ENCODE measurements at places on chromosomes 5 and 9.

- no peak for DNase-seq
Observed at GRCh38 chr9:19666575-19666974, 122.3 kb downstream of the SLC24A2 start.

DNA sequence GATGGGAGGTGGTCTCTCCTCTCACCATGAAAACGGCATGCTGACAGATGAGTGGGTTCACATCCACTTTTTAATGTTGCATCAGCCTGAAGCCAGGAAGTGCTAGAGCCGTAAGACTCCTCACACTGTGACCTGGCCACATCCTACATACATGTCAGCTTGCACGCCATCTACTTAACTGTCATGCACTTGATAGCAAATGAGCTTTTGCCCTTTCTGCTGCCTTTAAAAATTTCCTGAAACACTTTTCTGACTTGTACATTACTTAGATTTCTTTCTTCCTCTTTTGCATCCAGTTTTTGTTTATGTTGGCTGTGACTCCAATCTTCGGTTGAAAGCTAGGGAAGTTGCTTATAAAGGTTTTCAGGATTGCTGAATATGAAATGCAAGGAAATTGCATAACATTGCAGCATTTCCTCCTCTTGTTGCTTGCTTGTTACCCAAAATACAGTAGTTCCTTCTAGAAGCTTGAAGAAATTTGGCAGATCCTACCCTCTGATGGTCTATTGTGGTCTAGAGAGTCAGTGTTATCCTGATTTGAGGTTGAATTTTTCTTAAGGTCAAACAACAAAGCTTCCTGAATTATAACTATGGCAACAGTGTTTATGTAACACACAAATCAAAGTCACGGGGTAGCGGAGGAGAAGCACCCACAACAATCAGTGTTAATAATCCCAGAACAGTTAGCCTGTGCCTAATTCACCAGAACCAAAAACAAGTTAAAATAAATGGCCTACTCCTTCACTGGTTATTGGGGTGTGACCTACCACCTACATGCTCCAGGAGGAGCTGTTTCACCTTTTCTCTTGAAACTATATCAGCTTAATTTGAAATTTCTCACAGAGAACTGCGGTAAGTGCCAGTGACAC lies 232.5 kb downstream of the ARHGAP26 start:
- DNase-seq = peak; percentile 7

- no peak for DNase-seq
Observed at GRCh38 chr5:172795318-172795977, 24.5 kb upstream of the DUSP1 start.

DNA sequence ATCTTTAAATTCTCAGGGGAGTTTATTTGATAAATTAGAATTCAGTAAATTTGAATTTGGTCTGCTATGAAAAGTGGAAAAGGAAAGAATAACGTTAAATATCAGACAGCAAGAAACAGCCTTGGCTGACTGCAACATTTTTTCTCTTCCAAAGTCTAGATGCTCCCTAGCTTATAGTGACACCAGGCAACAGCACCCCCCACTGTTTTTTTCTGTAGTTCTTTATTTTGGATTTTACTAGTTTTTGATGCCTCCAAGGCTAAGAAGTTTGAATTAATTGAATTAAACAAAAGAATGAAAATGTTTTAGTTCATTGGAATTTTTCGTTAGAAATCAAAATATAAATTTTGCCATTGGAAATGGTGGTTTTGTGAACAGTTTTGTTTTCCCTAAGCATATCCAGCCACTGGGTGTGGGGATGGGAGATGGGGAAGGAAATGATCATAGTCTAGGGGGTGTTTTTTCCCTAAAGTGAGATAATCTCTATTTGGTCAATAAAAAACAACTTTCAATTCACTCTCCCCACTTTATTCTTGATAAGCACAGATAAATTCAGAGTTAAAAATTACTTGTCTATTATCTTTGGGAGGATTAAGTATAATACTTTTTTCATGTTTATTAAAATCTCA lies 199.3 kb upstream of the CD180 start:
- no peak for DNase-seq

GRCh38 chr5:151233616-151234085 lies 9.8 kb upstream of the CCDC69 start:
- no peak for DNase-seq

- DNase-seq = no peak
Observed at GRCh38 chr5:168885324-168886120, 306.4 kb upstream of the PANK3 start.

- no peak for DNase-seq
Observed at GRCh38 chr5:6066016-6066415, 312.3 kb downstream of the MED10 start.

DNA sequence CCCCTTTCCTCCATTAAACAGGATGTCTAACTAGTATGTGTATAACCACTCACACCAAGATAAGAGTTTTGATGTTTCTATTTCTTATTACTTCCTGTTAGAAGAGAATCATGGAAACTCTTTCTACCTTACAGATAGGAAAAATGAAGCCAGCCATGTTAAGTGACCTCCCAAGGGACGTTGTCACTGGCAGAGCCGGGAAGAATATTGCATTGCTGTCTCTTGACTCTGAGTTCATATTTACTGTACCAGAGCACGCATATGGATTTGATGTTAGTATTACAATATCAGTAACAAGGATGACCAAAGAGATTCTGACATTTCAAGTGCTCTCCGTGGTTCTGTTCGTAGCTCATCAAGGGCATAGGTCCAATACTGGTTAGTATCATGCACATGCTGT lies 12.5 kb upstream of the C5orf63 start:
- DNase-seq = no peak

DNA sequence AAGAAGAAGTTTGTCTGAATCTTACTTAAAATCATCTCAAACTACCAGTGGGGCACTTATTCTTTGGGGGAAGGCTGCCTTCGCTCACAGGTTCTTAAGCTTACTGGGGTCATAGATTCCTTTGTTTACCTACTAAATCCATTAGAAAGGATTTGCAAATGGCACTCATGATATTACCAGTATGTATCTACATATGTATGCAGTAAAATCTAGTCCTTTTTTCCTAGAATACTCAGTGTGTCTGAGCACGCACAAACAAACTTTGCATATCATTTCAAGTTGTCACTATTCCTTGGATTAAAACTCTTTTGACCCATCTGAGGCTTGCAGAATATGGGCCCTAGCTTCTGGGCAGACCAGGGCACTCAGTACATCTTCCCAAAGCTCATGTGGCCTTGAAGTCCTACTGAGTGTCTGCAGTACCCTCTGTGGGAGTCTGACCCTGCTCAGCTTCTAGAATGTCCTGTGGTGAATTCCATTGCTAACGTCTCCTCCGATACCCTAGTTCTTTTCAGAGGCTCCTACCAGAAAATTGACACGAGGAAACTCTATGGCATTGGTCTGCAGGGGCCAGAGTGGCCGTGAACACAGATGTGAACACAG lies 297.9 kb downstream of the SLIT3 start:
- DNase-seq = no peak

DNA sequence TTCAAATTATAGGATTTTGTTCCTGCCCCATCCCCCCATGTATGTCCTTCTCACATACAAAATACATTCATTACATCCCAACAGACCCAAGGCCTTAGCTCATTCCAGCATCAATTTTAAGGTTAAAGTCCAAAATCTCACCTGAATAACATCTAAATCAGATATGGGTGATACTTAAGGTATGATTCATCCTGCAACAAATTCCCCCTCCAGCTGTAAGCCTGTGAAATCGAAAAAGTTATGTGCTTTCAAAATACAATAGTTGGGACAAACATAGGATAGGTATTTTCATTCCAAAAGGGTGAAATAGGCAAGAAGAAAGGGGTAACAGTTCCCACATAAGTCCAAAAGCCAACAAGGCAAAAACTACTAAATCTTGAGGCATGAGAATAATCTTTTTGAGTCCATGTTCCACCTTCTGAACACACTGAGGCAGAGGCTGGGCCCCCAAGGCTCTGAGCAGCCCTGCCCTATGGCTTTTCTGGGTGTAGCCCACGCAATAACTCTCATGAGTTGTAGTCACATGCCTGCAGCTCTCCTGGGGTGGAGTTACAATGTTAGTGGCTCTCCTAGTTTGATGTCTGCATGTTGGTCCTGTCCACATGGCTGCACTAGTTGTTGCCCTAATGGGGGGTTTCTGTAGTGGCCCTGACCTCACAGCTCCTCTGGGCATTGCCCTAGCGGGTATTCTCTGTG lies 243.9 kb upstream of the SMARCA2 start:
- no peak for DNase-seq

GRCh38 chr9:124394596-124394995 lies 20.6 kb downstream of the PSMB7 start:
- DNase-seq = no peak

GRCh38 chr9:95953986-95954385 lies 78.5 kb downstream of the ERCC6L2 start:
- no peak for DNase-seq

DNA sequence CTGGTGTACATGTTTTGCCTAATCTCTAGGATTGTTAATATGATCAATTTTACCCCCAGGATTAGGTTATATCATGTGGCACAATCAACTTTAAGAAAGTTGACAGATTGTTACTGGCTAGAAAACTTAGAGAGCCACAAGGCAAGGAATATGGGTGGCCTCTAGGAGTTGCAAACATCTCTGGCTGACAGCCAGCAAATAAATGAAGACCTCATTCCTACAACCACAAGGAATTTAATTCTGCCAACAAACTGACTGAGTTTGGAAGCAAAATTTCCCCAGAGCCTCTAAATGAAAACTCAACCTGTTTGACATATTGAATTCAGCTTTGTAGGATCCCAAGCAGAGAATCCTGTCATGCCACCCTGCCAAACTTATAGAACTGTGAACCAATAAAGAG lies 196.4 kb upstream of the PTGER4 start:
- DNase-seq = no peak

- no peak for DNase-seq
Observed at GRCh38 chr5:153158608-153159007, 331.9 kb upstream of the GRIA1 start.

DNA sequence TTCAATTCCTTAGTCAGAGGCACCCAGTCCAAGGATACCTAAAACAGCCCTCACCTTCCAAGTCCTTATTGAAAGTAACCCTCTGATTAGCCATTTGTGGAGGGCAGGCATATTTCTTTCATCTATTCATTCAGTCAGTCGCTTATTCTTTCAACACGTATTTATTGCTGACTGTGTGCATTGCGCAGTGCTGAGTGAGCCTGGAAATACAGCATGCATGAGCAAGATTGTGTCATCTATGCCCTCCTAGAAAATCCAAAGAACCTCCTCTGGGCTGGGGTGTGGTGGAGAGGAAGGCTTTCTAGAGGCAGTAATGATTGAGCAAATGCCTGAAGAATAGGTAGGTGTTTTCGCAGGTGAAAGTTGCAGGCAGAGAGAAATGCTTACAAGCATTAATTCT lies 8.5 kb upstream of the FEM1C start:
- no peak for DNase-seq

DNA sequence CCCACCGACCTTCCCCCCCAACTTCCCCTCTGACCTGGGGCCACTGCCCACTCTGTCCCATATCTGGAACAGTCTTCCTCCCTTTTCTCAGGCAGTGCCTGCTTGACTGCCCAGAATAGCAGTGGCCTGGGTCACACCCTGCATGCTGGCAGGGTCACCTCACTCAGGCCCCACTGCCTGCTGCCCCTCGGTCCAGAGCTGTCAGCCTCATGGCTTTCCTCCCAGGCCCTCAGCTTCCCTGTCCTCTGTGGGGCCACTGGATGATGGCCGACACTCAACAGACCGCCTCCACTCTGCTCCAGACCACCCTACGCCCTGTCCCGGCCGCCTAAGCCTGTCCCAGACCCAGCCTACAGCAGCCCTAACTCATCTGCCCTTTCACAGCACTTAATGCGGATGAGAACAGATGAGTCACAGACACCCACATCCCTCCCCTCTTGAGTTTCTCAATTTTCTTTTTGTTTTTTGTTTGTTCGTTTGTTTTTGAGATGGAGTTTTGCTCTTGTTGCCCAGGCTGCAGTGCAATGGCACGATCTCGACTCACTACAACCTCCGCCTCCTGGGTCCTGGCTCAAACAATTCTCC lies 5.9 kb downstream of the PNPLA7 start:
- no peak for DNase-seq

GRCh38 chr5:68467794-68468193 lies 252.2 kb downstream of the PIK3R1 start:
- DNase-seq = no peak

DNA sequence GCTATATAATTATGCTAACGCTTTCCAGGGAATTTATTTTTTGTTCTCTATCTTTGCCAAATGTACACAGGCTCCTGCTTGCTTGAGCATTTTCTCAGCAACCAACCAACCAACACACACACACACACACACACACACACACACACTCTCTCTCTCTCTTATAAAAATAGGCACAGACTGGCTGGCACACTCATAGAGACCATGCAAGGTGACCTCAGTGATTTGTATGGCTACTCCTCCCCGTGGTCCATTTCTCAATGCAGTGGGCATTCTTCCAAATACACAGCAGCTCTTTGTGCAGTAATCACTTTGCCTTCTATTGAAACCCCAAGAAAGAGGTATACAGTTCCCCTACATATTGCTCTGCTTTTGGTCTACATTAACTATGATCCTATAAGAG lies 416.0 kb downstream of the MAN2A1 start:
- DNase-seq = no peak

GRCh38 chr9:90803860-90804593 lies 2.4 kb downstream of the SYK start:
- peak; percentile 34 for DNase-seq

DNA sequence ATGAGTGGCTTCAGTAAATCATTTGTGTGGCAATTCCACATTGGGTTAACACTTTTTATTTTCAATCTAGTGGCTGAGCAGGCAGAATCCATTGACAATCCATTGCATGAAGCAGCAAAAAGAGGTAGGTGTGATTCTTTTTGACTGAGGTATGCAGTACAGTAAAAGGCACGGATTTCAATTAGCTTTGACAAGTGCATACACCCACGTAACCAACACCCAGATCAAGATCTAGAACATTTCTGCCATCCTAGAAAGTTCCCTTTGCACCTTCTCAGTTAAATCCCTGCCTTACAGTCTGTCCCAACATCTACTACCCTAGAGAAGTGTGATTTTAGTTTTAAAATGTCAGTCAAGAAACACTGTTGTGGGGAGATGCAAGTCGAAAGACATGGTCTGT lies 43.4 kb downstream of the OSTF1 start:
- DNase-seq = no peak

DNA sequence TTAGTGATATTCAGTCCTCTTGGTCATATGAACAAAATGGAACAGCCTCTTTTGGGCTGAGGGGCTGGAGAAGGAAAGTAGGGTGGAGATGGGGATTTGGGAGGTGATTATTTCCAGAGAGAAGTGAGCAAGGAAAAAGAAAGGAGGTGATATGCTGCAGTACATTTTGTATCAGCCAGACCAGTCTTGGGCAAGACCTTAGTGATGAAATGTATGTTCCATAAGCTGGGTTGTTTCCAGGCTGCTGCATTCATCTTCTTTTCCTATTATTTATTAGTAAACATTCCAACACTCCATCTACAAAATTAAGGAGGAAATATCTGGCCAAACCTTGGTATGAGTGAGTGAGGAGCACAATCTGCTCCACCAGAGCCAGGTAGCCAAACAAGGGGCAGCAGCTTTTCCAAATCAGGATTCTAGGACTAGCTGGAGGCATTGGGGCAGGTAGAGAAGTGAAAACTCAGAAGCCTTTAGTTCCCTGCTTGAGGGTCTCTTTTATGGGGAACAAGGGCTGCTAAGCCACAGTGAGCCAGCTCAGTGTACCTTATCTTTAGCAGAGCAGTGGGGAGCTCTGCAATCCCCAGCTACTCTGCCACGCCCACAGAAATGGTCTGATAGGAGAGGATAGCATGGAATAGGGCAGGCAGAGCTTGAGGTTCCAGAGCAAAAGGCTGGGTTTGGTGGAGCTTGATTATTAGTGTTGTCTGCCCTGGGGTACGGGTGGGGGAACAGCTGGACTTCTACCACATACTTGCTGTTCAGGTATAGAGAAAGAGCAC lies 19.5 kb downstream of the RAD1 start:
- DNase-seq = no peak

GRCh38 chr9:134213881-134214341 lies 49.5 kb upstream of the RNU6ATAC start:
- no peak for DNase-seq
